ENCODE measurements at places on chromosomes 7 and 10.

DNA sequence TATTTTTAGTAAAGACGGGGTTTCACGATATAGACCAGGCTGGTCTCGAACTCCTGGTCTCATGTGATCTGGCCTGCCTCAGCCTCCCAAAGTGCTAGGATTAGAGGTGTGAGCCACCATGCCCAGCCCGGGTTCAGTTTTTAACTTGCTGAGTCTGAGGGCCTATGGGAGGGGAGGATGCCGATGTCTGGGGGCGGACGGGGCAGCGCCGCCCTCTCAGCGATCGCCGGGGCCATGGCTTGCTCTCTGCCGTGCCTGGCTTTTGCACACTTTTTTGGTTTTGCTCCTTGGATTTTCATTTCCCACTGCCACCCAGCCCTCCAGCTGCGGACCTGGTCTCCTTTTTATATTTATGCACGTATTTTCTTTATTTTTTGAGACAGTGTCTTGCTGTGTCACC, 15.2 kb upstream of the COL26A1 start:
- DNase-seq, result no peak

- DNase-seq, result peak; percentile 84
Measured at GRCh38 chr7:80134536-80135308, at the start of gene GNAI1. Gene GNAI1, plus strand, starts transcription at chr7:80134831. Its CDS starts 330 bp downstream, at chr7:80135161.

DNA sequence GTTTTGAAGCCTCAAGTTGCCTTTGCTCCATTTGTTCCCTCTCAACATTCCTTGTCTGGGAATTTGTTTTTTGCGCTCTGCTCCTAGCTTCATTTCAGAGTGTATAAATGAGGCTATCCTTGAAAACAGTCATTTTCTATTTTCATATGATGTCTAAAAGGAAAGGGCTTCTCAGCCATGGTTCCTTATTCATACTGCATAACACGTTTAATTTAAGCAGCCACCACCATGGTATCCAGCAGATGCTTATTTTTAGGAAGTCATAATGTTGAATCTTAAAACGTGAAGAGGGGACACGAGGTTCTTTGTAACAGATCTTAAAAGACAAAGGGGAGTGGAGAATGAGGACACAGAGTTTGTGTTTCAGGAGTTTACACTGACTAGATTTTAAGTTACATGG, 14.5 kb downstream of the POU6F2 start:
- no peak for DNase-seq

DNA sequence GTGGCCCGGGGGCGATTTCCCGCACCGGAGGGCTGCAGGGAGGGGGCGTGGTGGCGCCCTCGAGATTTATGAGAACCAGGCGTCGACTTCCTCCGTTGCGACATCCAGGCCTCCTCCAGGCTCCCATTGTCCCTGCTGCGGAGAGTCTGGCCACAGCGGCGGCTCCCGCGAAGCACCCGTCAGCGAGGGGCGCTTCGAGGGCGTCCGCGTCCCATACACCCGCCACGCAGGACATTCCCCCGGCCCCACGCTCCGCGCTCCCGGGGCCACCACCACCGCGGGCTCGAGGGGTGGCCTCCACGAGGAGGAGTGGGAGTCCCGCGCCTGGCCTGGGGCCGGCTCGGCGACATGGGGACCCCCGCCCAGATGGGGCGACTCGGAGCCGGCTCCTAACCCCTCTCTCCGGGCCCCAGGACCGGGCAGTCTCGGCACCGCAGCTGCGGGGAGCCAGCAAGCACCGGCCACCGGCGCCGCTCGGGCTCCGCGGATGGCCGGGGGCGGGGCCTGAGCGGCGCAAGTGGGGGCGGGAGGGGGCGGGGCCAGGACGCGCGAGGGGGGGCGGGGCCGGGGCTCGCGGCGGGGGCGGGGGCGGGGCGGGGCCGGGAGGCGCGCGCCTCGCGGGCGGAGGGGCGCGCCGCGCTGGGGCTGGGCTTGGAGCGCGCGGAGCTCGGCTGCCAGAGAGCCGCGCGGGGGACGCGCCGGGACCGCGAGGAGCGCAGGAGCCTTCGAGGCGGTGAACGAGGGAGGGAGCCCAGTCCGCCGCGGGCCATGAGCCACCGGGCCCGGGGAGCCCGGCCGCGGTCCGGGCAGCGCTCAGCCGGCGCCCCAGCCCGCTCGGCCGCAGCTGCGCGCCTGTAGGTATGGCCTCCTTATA, at the start of gene SH2B2:
SH2B2 (plus strand) TSS at position 632 of the 874 bp plus-strand sequence. CDS start 13,683 bp downstream, outside the sequence.
- DNase-seq, result peak; percentile 80

DNA sequence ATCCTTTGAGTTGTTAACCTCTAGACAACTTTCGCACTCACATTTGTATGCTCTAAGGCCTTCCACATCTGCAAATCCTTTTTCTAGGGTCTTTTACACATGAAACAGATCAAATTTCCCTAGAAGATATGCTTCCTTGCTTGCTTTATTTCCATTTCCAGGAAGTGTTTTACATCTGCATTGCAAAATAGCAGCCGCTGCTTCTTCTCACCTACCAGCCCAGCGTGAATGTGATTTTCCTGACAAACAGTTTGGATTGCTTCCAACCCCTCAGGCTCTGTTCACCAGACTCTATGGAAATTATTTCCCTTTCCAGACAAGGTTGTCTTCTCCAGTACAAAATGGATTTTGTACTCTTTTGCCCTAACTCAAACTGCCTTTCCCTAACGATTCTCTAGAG, 50.9 kb upstream of the PAPSS2 start:
- DNase-seq, result no peak

- peak; percentile 62 for DNase-seq
Measured at GRCh38 chr10:102645388-102645740, 1.1 kb downstream of the TRIM8 start.

GRCh38 chr10:130041451-130042371, 68.9 kb downstream of the C10orf143 start:
- DNase-seq, result no peak

- DNase-seq, result no peak
Measured at GRCh38 chr7:52197221-52197620, 838.2 kb upstream of the POM121L12 start.

DNA sequence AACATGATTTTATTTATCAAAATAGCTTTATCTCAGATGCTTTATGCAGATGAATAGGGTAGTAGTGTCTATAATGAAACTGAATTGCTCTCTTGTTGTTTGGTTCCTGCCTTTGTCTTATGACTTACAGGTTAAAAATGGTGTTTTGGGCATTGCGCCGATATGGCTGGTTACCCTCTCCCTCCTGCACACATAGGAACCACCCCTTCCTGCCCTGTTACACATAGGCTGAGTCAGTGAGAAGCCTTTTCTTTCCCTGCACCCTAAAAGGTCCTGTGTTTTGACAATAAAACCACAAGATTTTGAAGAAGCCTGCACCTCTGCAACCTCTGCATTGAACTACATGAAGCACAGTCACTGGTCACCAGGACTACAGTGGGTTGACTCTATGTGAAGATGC, 655.8 kb upstream of the ANKRD30A start:
- no peak for DNase-seq

- no peak for DNase-seq
Measured at GRCh38 chr10:67924136-67924535, 39.7 kb downstream of the SIRT1 start.

GRCh38 chr7:106424476-106425016, 139.8 kb upstream of the NAMPT start:
- DNase-seq, result no peak

GRCh38 chr7:77687747-77688144, 8.5 kb upstream of the RSBN1L start:
- DNase-seq, result no peak

DNA sequence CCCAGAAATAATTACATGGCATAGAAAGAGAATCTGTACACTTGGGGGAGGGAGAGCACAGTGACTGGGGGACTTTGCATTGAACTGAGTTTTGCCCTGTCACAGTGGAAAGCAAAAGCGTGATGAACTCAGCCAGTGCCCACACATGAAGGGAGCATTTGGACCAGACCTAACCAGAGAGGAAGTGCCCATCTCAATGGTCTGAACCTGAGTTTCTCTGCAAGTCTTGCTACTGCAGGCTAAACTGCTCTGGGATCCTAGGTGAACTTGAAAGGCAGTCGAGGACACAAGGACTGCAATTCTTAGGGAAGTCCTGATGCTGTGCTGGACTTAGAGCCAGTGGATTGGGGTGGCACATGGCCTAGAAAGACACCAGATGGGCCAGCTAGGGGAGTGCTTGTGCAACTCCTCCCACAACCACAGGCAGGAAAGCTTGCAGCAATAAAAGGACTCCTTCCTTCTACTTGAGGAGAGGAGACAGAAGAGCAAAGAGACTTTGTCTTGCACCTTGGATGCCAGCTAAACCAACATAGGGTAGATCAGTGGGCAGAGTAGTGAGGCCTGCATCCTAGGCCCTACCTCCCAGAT, 259.0 kb downstream of the GRM8 start:
- no peak for DNase-seq

- no peak for DNase-seq
Measured at GRCh38 chr10:49654036-49654693, 25.3 kb upstream of the C10orf53 start.

- DNase-seq, result no peak
Measured at GRCh38 chr7:11486271-11486670, 345.7 kb downstream of the THSD7A start.

GRCh38 chr7:138979226-138979979, 1.8 kb downstream of the KIAA1549 start:
- DNase-seq, result no peak

- DNase-seq, result no peak
Measured at GRCh38 chr10:125795637-125796190, 20.1 kb upstream of the MMP21 start.

DNA sequence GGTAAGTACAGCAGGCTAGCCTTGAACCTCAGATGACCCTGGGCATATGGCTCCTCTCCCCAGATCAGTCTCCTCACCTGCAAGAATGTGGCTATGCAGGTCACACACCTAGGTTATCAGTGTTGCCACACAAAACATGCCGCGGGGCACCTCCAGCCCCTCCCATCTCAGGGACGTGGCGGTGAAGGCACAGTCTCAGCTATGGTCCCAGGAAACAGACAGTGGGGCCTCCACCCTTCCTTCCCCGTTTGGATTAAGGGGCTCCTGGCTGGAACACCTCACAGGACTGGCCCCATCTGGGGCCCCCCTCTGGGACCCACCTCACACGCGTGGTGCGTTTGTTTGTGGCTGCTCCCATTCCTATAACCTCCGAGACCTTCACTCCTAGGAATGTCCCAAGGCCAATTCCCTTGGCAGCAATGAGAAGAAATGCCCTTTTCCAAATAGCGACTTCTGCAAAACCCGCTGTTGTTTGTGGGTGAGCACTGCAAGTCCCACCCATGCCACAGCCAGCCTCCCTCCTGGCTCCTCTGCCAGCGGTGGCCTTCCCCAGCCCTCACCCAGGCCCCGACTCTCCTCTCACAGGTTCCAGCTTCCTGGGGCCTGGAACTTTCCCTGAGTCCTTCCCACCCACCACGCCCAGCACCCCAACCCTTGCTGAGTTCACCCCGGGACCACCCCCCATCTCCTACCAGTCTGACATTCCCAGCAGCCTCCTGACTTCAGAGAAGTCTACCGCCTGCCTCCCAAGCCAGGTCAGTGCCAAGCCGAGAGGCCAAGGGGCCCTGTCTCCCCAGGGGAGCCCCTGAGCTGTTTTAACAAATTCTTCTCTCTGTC, 17.1 kb downstream of the ZMIZ2 start:
- no peak for DNase-seq

- DNase-seq, result no peak
Measured at GRCh38 chr7:35463751-35464150, 209.9 kb upstream of the TBX20 start.

Data from ovary (tissue), 10 donors.